Lower lobe of right lung (tissue), 2 donors: ENCODE measurements at places on chromosomes 11 and 22. TPM values are rescaled to one million over a fixed set of nuclear protein-coding genes. Genes with fewer than 3 reads are reported as not detected.

DNA sequence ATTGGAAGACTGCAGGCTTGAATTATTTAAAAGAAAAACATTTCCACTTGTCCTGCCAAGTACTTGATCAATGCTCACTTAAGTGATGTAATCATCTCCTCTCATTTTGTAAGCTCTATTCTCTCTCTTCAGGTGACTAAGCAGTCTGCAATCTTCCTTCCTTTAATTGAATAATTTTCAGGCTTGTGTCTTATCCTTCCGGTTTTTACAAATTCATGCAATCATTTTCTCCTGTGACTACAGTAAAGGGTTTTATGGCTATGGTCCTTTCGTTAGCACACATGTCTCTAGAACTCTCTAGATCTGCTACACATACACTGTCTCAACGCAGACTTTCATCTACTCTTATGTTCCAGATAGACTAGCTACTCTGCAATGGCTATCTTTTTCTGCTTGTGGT is 12.6 kb upstream of the UPB1 start:
- no peaks in the 10 kb centered on the region for H3K36me3 ChIP-seq
- H3K4me1 ChIP-seq, result peaks cover 19% of the 10 kb centered on the region
- H3K4me3 ChIP-seq, result no peak overlapping the region
- H3K27ac ChIP-seq, result no peak overlapping the region
- no peaks in the 10 kb centered on the region for H3K27me3 ChIP-seq
- DNase-seq, result no peak

DNA sequence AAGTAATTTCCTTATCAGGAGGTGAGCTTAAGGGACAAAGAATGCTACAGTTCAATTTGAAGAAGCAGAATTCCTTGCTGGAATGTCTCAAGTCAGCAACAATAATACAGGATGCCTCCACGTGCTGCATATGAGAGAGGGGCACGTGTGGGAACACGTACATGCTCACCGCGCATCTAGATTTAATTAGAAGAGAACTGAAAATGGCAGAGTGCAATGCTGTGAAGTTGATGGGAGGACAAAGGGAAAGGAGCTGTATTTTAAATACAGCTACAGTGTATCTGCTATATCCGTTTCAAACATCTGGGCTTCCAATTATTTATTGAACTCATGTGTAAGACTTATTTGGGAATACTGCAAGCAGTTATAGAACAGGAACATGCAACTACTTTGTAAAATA is 328.7 kb downstream of the SOX6 start:
- no peak for DNase-seq
- H3K4me1 ChIP-seq, result no peaks in the 10 kb centered on the region
- H3K27ac ChIP-seq, result no peak overlapping the region
- H3K27me3 ChIP-seq, result no peaks in the 10 kb centered on the region
- no peak overlapping the region for H3K4me3 ChIP-seq
- H3K36me3 ChIP-seq, result no peaks in the 10 kb centered on the region

DNA sequence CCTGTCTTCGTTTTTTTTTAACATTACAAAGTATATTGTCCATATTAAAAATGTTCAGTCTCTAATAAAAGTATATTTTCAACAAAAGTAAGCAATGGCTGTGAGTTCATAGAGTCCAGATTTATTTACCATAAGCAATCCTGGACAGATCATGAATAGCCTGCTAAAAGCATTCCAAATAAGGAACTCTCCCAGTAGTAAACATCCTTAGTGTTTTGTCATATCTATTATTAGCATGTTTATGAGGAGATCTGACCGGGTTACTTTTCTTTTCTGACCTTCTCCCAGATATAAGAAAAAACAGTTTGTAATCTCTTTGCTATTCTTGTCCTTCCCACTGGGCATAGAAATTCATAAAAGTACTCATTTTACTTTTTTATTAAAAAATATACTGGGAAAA is 403.9 kb upstream of the ANO3 start:
- no peak for DNase-seq
- H3K27ac ChIP-seq, result no peak overlapping the region
- no peaks in the 10 kb centered on the region for H3K36me3 ChIP-seq
- no peaks in the 10 kb centered on the region for H3K27me3 ChIP-seq
- H3K4me3 ChIP-seq, result no peak overlapping the region
- H3K4me1 ChIP-seq, result peaks cover 6% of the 10 kb centered on the region

- no peaks in the 10 kb centered on the region for H3K36me3 ChIP-seq
- no peak overlapping the region for H3K27ac ChIP-seq
- DNase-seq, result no peak
These were observed 10.8 kb downstream of the PLEKHA7 start for GRCh38 chr11:17003426-17003825.

- no peak for DNase-seq
- no peaks in the 10 kb centered on the region for H3K4me1 ChIP-seq
- H3K4me3 ChIP-seq, result no peak overlapping the region
- H3K27ac ChIP-seq, result no peak overlapping the region
- no peaks in the 10 kb centered on the region for H3K36me3 ChIP-seq
These were observed 297.1 kb downstream of the DYNC2H1 start for GRCh38 chr11:103406357-103406756.

DNA sequence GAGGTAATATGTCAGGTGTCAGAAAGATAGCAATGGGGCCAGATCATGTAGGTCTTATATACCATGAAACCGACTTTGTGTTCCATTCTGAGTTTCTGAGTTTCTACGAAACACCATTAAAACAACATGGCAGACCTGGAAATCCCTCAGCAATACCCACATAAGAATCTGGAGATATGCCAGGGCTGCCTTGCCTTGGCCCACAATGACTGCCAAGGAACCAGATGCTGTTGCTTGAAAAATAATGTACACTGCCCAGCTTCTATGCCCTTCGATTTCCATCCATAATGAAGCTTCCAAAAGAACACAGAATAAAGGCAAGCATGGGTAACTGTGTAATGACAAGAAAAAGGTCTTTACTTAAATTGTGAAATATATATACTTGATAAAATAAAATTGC is 277.4 kb downstream of the SOX6 start:
- DNase-seq, result no peak
- no peaks in the 10 kb centered on the region for H3K4me1 ChIP-seq
- no peak overlapping the region for H3K27ac ChIP-seq
- no peaks in the 10 kb centered on the region for H3K36me3 ChIP-seq

- H3K4me1 ChIP-seq, result no peaks in the 10 kb centered on the region
- peaks cover 38% of the 10 kb centered on the region for H3K36me3 ChIP-seq
- no peaks in the 10 kb centered on the region for H3K27me3 ChIP-seq
- H3K27ac ChIP-seq, result no peak overlapping the region
- DNase-seq, result no peak
These were observed 19.9 kb downstream of the ASPHD2 start for GRCh38 chr22:26448941-26449340.

GRCh38 chr11:126603486-126603885 is 248.0 kb downstream of the ST3GAL4 start:
- H3K4me1 ChIP-seq, result no peaks in the 10 kb centered on the region
- no peak overlapping the region for H3K4me3 ChIP-seq
- no peak for DNase-seq
- no peaks in the 10 kb centered on the region for H3K36me3 ChIP-seq
- H3K27ac ChIP-seq, result no peak overlapping the region
- peaks cover 11% of the 10 kb centered on the region for H3K27me3 ChIP-seq

Gene SLC22A8
- total RNA-seq, result not detected

Gene MMP8
- total RNA-seq, result 0.44 TPM

Gene PNPLA5
- not detected for total RNA-seq
